HEK293T (cell line): ENCODE measurements at places on chromosomes 7 and 10.

GRCh38 chr10:82278401-82279182, 403.6 kb downstream of the NRG3 start:
- no peak for DNase-seq

DNA sequence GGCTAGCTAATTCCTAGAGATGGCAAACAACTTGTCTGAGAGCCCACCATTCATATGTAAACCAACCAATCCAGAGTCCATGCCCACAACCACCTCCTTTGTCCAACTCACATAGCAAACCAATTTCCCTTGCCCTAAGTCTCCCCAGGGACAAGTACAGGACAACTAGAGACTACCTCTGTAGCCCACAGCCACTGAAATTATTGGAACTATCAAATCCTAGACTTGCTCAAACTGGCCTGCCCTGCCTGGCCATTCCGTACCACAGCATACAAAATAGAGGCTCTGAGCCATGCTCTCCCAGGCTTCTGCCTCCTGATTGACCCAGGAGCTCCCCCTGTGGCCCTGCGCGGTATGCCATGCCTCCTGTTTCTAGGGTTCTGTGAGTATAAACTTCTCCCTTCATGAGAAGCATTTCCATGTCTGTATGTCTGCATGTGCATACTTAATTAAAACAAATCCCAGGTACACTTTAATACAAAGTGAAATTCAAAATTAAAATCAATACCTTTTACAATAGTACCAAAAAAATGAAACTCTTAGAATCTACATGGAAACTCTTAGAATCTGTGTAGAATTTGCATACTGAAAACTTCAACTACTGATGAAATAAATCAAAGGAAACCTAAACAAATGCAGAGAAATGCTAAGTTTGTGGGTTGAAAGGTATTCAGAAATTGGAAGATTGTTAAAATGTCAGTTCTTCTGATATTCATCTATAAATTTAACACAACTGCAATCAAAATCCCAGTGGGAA, 4.0 kb upstream of the HECW1 start:
- peak; percentile 70 for DNase-seq

DNA sequence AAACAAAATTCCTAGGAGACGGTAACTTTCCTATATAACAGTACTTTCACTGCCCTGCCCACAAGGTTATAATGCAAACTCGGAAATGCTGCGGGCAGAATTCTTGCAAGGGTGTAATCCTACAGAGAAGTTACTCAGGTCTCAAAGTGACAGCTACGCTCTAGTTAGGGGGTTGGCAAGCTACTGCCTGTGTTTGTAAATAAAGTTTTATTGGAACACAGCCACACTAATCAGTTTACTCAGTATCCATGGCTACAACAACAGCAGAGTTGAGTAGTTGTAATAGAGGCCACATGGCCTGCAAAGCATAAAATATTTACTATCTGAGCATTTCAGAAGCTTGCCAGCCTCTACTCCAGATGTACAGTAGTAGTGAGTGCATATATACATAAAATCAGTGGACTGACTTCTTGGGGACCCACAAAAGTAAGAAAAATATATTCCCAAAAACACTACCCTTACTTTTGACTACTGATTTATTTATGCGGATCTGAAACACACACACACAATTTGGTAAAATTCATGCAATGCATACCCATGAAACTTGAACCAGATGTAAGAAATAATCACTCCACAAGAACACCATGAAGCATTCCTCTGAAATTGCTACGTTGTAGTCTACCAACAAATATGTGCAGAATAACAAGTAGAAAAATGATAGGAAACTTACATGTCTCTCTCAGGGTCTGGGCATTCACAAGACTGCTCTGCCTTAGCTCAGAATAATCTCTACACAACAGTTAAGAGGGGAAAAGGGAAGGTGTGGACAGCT, 53.0 kb downstream of the SMURF1 start:
- no peak for DNase-seq

GRCh38 chr10:131854579-131855335, 46.1 kb upstream of the PPP2R2D start:
- DNase-seq: no peak

DNA sequence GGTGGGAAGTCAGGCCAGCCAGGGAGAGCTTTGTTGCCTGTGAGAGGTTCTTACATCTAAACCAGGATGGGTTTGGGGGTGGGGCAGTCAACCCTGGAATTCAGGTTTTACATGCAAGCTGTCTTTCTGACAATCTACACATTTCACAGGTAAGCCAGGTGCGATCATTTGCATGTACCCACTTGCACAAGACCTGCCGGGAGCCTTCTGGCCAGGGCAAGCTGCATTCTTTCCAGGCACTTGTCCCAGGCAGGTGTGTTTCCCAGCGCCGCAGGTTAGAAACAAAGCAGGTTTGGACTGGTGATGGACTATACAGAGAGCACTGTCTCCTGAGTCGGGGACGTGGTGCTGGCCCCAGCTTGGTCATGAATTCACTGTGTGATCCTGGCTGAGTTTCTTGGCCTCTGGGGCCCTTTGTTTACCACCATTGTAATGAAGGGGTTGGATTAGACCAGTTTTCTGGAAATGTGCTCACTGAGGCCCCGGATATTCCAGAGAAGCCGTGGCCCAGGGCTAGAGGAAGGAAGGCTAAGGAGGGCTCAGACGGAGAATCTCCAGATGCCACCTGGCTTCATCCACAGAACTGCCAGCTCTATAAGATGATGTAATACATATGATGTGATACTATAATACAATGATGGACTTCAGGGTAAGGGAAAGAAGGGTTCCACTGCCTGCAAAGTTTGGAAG, 205.2 kb upstream of the SVIL start:
- no peak for DNase-seq

GRCh38 chr7:4099651-4100050, 582.4 kb upstream of the FOXK1 start:
- no peak for DNase-seq

DNA sequence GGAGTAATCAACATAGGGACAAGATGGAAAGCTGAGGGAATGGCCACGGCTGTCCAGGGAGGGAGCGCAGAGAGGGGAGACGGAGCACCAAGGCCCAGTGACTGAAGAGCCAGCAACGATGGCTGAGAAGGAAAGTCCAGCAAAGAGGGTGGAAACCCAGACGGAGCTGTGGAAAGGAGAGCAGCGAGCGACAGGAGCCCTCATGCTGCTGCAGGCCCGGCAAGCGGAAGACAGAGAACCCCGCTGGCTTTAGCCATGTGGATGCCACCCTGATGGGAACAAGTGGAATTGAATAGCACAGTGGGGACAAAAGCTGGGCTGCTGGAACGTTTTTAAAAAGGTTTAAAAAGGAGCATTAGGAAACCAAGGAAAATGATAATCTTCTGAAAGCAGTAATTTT, 82.9 kb upstream of the DDC start:
- DNase-seq: no peak

DNA sequence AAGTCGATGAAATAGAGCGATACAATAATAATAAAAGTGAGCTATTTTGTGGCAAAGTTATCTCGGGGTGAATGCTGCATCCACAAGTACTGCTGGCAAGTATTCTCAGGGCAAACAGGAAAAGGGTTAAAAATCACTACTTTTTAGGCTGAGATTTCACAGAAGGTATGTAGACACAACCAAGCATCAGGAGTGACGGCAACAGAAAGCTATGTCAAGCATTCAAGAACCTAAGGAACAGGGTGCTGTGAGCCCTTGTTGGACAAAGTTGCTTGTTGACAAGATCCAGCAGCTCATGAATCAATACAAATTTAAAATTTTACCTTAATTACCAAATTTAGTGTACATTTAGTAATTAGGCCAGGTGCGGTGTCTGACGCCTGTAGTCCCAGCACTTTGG, 41.2 kb upstream of the C1QL3 start:
- no peak for DNase-seq

GRCh38 chr10:48648172-48648942, 36.3 kb upstream of the WDFY4 start:
- DNase-seq: no peak

GRCh38 chr10:69629519-69629896, 539 bp upstream of the FAM241B start:
- DNase-seq: no peak

DNA sequence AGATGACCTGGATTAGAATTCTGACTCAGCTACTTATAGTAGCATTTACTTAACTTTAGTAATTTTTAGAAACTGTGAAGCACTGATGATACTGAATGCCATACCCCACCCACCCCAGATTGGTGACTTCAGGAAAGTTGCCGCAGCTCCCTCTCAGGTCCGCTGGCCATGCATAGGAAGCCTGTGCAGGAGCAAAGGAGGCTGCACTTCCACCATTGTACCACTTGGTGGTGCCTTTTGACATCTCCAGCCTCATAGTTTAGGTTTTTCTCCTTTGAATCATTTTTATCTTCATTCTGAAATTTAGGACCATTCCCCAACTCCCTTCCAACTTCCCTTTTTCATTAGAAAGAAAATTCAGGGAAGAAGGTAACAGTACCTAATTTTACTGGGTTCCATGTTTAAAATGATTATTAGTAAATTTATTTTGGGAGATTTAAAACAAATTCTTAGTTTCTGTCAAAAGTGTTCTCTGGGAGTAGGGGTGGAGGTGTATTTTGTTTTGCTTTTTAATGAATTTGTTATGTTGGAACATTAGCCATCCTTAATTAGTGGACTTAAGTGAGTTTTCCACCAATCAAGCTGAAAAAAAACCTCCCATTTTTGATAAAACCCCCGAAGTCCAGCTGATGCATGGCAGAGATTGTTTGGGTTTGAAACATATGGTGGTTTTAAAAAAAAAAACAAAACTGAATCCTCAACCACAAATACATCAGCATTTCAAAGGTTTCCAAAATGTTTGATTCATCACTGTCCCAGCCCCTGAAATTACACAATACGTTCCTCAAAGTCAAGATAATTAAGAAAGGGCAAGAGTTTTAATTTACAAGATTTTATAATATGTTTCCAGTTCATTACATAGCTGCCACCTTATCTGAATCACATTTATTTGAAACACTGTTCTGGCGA, 109.6 kb downstream of the WNT2 start:
- peak; percentile 69 for DNase-seq

GRCh38 chr10:625751-626711, 63.4 kb downstream of the DIP2C start:
- DNase-seq: no peak

DNA sequence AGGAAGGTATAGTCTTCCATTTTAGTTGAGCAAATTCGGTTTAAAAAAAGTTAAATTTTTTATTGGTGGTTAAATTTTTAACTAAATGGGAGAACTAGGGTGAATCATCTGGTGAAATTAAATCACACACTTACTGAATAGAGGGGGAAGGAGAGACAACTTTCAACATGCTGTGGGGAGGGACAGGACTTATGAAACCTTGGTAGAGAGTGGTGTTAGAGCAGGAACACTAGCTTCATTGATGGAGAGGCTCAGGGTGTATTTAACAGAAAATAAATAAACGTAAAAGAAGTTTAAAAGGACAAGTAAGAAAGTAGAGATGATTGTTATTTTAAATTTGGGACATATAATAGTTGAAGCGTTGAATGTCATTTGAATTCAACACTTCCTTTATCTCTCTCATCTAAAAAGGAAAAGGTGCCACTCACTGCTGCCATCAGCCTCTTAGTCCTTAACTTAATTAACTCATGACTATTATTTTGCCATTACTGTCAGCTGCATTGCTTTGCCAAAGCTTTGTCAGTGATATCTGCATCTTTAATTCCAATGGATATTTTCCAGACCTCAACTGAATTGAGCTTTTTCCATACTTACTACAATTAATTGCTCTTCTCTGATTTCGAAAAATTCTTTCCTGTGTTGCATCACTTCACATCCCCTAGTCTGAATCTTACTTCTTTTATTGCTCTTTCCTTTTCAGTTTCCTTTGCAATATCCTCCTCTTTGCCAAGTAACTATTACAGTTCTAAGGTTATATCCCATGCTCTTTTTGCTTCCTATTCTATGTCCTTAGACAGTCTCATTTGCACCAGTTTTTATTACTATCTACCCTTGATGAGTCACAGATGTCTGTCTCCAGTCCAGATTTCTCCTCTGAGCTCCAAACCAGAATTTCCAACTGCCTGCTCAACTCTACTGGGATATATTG, 71.7 kb downstream of the GNAT3 start:
- no peak for DNase-seq

- no peak for DNase-seq
Measured at GRCh38 chr10:100790761-100791208, 45.4 kb downstream of the PAX2 start.

DNA sequence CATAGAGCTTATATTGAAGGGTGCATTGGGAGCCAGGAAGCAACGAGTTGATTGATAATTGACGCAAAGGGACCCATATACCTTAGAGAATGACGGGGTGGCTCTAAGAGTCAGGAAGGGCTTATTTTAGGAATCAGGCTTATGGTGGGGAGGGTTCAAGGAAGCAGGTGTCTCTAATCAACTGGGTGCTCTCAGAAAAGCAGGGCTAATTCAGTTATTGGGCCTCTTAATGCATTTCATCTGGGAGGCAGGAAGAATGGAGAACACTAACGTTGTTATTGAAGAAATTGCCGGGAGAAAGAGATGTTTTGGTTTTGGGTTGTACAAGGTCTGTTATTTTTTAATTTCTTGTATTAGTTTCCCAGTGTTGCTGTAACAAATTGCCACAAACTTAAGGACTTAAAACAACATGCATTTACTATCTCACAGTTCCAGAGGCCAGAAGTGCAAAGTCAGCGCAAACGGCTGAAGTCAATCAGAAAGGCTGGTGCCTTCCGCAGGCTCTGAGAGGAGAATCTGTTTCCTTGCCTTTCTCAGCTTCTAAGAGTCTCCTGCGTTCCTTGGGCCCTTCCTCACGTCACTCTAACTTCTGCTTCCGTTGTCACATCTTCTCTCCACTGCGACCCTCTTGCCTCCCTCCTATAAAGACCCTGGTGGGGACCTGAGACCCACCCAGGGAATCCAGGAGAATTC, 328.4 kb upstream of the C7orf33 start:
- no peak for DNase-seq

- no peak for DNase-seq
Measured at GRCh38 chr7:1919539-1920265, 249.6 kb downstream of the ELFN1 start.

DNA sequence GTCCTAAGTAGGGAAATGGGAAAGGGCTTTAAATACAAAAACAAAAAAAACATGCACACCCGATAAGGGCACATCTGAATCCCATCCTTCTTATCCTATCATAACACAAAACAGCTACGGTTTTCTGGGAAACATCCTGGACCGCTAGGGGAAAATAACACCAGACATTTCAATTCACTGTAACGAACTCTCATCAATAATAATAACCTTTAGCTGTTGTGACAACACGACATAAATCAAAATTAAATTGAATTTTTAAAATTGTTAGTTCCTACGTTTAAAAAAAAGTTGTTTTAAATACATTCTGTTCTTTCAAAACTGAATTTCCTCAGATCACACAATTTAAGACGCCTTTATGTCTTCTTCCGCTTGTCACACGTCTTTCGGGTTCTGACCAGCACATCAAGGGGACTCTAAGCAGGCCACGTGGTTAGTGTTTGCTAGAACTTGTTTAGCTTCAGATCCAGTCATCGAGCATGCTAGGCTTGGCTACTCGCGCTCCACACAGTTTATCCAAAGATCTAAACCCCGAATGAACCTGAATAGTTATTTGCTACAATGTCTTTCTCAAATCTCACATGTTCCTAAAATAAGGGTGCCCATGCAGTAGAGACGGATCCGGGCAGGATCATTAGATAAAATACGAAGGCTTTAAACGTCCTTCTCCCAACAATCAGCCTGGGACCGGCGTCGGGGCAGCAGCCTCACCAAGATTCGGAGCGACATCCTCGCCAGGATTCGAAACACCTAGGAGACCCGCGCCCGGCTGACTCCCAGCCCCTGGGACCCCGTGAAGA, 839 bp downstream of the IKZF5 start:
- DNase-seq: peak; percentile 50
